ENCODE measurements at places on chromosomes 5 and 9. TPM values are rescaled to one million over a fixed set of nuclear protein-coding genes. Genes with fewer than 3 reads are reported as not detected.

Gene DCP2
- 26.7 TPM for total RNA-seq

Gene SPAG8
- 2.6 TPM for total RNA-seq

Gene PTGES
- 33.0 TPM for total RNA-seq

DNA sequence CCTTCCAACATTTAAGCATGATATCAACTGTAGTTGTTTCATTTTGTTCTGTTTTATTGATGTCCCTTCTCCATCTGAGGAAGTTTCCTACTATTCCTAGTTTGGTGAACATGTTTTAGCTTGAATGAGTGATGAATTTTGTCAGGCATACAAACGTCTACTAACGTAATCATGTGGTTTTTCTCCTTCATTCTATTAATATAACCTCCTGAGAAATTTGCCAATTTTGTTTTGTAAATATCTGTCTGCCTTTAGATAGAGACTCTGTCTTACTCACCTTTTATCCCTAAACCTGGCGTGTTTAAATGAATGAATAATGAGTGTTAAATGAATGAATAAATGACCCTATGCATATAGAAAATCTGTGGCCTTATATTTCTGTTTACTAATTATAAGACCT, 26.5 kb upstream of the NREP start:
- DNase-seq: no peak
- no peaks in the 10 kb centered on the region for H3K36me3 ChIP-seq
- no peaks in the 10 kb centered on the region for H3K4me1 ChIP-seq
- H3K27ac ChIP-seq: no peak overlapping the region
- no peak overlapping the region for H3K4me3 ChIP-seq
- no peaks in the 10 kb centered on the region for H3K27me3 ChIP-seq

- peaks cover 14% of the 10 kb centered on the region for H3K4me1 ChIP-seq
- peaks cover 5% of the 10 kb centered on the region for H3K36me3 ChIP-seq
- H3K27me3 ChIP-seq: no peaks in the 10 kb centered on the region
- H3K4me3 ChIP-seq: no peak overlapping the region
- no peak overlapping the region for H3K27ac ChIP-seq
Measured at GRCh38 chr9:35859310-35859989, 10.8 kb downstream of the OR13J1 start.

- no peak for DNase-seq
- no peaks in the 10 kb centered on the region for H3K36me3 ChIP-seq
- no peaks in the 10 kb centered on the region for H3K27me3 ChIP-seq
- H3K4me3 ChIP-seq: no peak overlapping the region
- no peaks in the 10 kb centered on the region for H3K4me1 ChIP-seq
- H3K27ac ChIP-seq: no peak overlapping the region
Measured at GRCh38 chr5:6402939-6403338, 24.6 kb upstream of the MED10 start.

DNA sequence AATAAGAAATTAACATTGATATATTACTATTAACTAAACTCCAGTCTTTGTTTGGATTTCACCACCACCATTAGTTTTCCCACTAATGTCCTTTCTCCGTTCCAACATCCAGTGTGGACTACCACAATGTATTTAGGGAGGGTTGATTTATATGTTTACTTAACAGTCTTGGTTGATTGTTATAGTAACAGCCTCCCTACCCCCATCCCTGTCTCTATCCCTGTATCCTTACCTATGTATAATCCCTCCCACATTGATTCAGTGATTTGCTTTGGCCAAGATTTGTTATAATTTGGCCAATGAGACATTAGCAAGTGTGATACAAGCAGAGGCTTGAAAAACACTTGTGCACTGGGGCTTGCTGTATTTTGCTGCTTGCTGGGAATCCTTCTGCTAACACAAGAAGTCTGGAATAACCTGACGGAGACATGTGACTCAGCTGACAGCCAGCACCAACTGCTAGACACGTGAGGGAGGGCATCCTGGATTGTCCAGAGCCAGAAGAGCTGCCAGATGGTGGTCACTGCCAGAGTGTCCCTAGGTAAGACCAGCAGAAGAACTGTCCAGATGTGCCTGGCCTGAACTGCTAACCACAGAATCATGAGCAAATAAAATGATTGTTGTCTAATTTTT, 51.2 kb upstream of the TCF7 start:
- no peak overlapping the region for H3K27ac ChIP-seq
- H3K27me3 ChIP-seq: no peaks in the 10 kb centered on the region
- no peak overlapping the region for H3K4me3 ChIP-seq
- no peak for DNase-seq
- no peaks in the 10 kb centered on the region for H3K36me3 ChIP-seq

GRCh38 chr5:89396278-89396954, 513.4 kb upstream of the MEF2C start:
- no peak for DNase-seq
- H3K27ac ChIP-seq: peak overlapping the region; percentile 58
- no peaks in the 10 kb centered on the region for H3K4me1 ChIP-seq
- no peaks in the 10 kb centered on the region for H3K27me3 ChIP-seq

GRCh38 chr9:6715755-6716643, 41.8 kb upstream of the KDM4C start:
- H3K4me3 ChIP-seq: no peak overlapping the region
- H3K4me1 ChIP-seq: no peaks in the 10 kb centered on the region
- H3K36me3 ChIP-seq: no peaks in the 10 kb centered on the region
- no peak for DNase-seq
- H3K27ac ChIP-seq: no peak overlapping the region

DNA sequence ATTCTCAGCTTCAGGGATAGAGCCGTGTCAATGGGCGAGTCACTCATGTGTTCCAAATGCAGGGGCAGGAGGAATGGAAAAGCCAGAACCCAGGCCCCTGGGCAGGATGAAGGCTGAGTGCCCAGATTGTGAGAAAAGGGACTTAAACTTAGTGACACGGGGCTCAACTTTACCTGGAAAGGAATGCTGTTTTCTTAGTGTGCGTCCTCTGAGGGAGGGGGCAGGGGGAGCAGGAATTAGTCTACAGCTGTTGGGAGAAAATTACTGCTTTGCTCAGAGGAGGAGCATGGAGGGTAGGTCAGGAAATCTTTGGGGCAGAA, 14.6 kb downstream of the HK3 start:
- H3K27me3 ChIP-seq: no peaks in the 10 kb centered on the region
- DNase-seq: no peak
- no peak overlapping the region for H3K27ac ChIP-seq
- no peak overlapping the region for H3K4me3 ChIP-seq
- no peaks in the 10 kb centered on the region for H3K36me3 ChIP-seq

DNA sequence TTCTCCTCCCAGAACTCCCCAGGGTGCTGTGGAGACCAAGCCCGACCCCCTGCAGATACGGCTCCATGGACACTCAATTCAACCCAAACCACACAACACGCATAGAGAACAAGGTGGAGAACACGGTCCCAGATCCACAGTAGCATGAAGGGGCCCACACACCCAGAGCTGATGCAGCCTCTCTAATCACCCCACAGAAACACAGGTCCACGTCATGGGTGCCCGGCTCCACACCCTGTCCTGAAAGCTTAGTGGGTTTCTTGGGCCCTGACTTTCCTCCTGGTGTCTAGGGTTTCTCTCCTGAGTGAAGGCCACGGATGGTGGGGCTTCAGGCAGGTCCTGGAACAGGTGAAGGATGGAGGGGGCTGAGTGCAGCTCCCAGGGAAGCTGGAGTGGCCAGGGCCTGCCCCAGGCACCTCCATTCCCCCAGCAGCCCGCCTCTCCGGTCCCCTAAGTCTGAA, 1.5 kb upstream of the SLC23A1 start:
- peak overlapping the region; percentile 28 for H3K4me3 ChIP-seq
- no peaks in the 10 kb centered on the region for H3K27me3 ChIP-seq
- H3K4me1 ChIP-seq: no peaks in the 10 kb centered on the region
- no peak for DNase-seq

DNA sequence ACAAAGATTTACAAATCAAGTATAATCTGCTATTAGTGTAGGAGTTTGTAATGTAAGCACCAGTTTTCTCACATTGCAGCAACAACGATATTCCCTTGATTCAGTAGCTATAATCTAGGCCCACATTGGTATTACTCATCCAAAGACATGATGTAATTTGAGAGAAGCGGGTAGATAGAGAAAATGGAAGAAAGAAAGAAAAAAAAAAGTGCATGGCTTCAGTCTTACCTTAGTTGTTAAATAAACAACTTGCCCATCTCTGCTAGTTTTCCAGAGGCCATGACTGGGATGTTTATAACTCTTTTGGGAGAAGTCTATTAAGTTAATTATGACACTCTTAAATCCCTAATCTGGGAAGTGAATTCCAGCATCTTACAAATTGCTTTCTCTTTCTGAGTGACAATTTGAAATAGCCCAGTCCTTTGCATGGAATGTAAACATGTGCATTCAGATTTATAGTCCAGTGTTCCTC, 2.8 kb downstream of the MELK start:
- no peak for DNase-seq
- H3K27me3 ChIP-seq: no peaks in the 10 kb centered on the region
- H3K4me3 ChIP-seq: no peak overlapping the region
- H3K4me1 ChIP-seq: peaks cover 16% of the 10 kb centered on the region
- no peak overlapping the region for H3K27ac ChIP-seq

DNA sequence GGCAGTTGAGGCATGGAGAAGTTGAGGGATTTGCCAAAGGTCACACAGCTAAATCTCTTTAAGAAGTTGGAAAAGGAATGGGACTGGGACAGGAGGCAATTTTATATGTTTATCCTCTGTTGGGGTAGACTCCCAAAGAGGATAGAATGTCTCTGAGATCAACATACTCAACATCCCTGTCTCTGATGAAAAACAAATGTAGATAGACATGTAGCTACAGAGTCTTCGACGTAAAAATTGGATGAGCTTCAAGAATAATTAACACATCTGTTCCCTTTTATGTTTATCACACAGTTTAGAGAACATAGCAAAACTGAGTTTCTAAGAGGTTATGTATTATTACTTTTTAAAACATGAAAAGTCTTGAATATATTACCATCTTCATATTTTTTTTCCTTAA, 204.6 kb upstream of the CD180 start:
- no peak for DNase-seq
- no peak overlapping the region for H3K27ac ChIP-seq
- H3K4me1 ChIP-seq: no peaks in the 10 kb centered on the region
- H3K4me3 ChIP-seq: no peak overlapping the region
- no peaks in the 10 kb centered on the region for H3K27me3 ChIP-seq

- no peaks in the 10 kb centered on the region for H3K27me3 ChIP-seq
- H3K4me1 ChIP-seq: peaks cover 59% of the 10 kb centered on the region
- no peaks in the 10 kb centered on the region for H3K36me3 ChIP-seq
- DNase-seq: no peak
Measured at GRCh38 chr9:108056805-108057386, 567.3 kb upstream of the KLF4 start.

Gene NAIP
- total RNA-seq: 36.1 TPM

GRCh38 chr5:1545126-1545804, 21.5 kb upstream of the LPCAT1 start:
- no peak for DNase-seq
- no peaks in the 10 kb centered on the region for H3K36me3 ChIP-seq
- no peak overlapping the region for H3K27ac ChIP-seq
- H3K4me3 ChIP-seq: no peak overlapping the region
- no peaks in the 10 kb centered on the region for H3K27me3 ChIP-seq
- no peaks in the 10 kb centered on the region for H3K4me1 ChIP-seq

DNA sequence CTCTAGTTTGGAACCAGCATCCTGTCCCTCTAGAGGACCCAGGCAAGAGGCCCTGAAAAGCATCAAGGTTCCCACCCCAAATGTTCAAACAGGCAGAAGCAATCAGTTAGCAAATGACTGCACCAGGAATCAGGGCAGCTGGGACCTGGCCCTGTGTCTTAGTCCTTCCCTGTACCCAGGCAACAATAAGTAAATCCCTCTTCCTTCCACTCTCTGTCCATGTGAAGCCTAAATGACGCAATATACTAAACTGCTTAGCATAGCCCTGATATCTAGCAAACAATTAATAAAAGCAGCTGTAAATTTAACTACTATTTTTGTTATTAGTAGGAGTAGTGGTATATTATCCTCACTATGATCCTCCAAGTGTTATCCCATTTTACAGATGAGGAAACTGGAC, 13.2 kb upstream of the ADRA1B start:
- H3K4me3 ChIP-seq: no peak overlapping the region
- DNase-seq: no peak
- H3K27me3 ChIP-seq: no peaks in the 10 kb centered on the region
- no peaks in the 10 kb centered on the region for H3K36me3 ChIP-seq
- no peaks in the 10 kb centered on the region for H3K4me1 ChIP-seq

Gene IFNA2
- total RNA-seq: not detected

Gene TPM2
- 254 TPM for total RNA-seq

DNA sequence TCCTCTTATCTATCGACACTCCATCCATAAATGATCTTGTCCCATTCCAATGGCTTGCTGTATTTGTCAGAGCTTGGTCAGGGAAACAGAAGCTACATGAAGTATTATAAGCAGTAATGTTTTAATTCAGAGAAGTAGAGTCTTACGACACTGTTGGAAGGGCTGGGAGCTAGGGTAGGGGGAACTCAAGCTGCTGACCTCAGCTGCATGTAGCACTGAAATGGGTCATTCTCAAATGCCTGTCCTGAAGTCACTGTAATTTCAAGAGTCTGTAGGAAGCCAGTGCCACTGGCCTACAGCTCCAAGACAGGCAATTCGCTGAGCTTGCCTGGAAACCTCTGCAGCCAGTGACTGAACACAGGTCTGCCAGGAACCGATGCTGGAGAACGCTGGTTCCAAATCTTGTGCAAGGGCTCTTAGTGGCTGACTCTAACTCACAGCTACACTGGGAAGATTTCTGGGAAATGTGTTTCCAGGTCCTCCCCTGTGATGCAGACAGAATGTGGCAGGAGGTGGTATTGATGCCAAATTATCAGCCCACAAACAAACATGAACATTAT, 532.4 kb downstream of the CCDC171 start:
- H3K27ac ChIP-seq: no peak overlapping the region
- no peaks in the 10 kb centered on the region for H3K27me3 ChIP-seq
- H3K4me3 ChIP-seq: no peak overlapping the region
- H3K36me3 ChIP-seq: no peaks in the 10 kb centered on the region

- H3K4me3 ChIP-seq: no peak overlapping the region
- peaks cover 94% of the 10 kb centered on the region for H3K4me1 ChIP-seq
- peak overlapping the region; percentile 38 for H3K27ac ChIP-seq
- no peaks in the 10 kb centered on the region for H3K27me3 ChIP-seq
Measured at GRCh38 chr5:14186059-14186830, 43.1 kb downstream of the TRIO start.

Gene FOXD4L6
- total RNA-seq: 1.3 TPM

DNA sequence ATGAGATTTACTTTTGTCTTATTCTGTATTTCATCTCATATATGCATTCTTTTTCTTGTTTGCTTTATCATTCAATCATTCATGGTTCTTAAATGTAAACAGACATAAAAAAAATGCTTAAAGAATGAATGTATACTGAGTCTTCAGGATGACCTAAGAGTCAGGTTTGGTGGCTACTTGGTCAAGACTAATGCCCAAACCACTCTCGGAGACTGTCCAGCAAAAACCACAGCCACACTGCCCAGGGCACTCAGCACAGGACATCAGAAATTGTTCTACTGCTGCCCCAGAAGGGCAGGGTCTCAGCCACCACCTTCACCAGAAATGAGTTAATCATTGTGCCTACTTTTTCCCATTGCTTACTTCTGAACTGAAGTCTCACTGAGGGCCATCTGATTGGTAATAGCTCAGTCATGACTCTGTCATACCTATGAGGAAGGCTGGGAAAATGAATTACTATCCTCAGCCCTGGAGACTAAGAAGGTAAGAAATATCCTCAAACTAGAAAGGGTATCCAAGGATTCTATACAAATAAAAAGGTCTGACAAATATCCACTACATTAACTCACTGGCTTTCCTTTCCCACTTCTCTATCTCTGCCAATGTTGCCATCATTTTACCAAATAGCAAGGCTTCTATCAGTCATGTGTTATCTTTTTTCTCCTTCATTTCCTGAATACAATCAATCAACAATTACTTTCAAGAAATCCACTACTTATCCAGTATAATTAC, 236.1 kb downstream of the CETN3 start:
- DNase-seq: no peak
- H3K4me3 ChIP-seq: no peak overlapping the region
- no peaks in the 10 kb centered on the region for H3K36me3 ChIP-seq
- H3K27me3 ChIP-seq: no peaks in the 10 kb centered on the region
